ENCODE measurements at places on chromosomes 5 and 9. TPM values are rescaled to one million over a fixed set of nuclear protein-coding genes. Genes with fewer than 3 reads are reported as not detected.

Gene ADAMTS13
- 0.36 TPM for total RNA-seq

Gene FAM151B
- 1.8 TPM for total RNA-seq

Gene MAMDC2
- 0.25 TPM for total RNA-seq

Gene GPR150
- total RNA-seq = 0.07 TPM

Gene NR4A3
- 2.0 TPM for total RNA-seq

Gene CTNND2
- total RNA-seq = not detected

Gene CBY3
- total RNA-seq = not detected

Gene CARD19
- total RNA-seq = 63.2 TPM

Gene BRD8
- total RNA-seq = 56.7 TPM

Gene HIGD2A
- total RNA-seq = 264 TPM

Gene CCIN
- 0.07 TPM for total RNA-seq

Gene CTXN3
- total RNA-seq = not detected

All from A549 treated with CpdA at 1 μM for 4 hours (cell line).